Dermis blood vessel endothelial cell (primary cell): ENCODE measurements at places on chromosomes 2 and 18. TPM values are rescaled to one million over a fixed set of nuclear protein-coding genes. Genes with fewer than 3 reads are reported as not detected.

INHA gene
- not detected in 2 replicates for total RNA-seq

TMEM247 gene
- not detected in 2 replicates for total RNA-seq

CUL3 gene
- total RNA-seq: 69.4 and 114 TPM in 2 replicates

IER3IP1 gene
- total RNA-seq: 19.4 and 28.4 TPM in 2 replicates

RAD51AP2 gene
- total RNA-seq: not detected in 2 replicates

DNA sequence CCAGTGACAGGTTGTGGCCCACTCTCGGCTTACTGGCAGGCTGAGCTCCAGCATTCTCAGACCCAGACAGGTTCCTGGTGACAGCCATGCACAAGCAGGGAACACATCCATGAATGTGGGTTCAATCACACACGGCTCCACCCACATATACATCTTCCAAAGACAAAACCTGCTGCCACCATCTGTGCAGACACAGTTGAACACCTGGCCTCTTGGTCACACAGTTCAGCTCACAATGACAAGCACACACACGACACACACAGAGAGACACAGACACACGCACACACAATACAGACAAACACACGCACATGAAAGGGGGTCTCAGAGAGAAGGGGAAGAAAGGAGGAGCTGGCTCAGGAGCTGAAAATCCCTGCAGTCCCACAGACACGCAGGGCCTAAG is 32.1 kb upstream of the PTMA start:
- DNase-seq: no peak

DNA sequence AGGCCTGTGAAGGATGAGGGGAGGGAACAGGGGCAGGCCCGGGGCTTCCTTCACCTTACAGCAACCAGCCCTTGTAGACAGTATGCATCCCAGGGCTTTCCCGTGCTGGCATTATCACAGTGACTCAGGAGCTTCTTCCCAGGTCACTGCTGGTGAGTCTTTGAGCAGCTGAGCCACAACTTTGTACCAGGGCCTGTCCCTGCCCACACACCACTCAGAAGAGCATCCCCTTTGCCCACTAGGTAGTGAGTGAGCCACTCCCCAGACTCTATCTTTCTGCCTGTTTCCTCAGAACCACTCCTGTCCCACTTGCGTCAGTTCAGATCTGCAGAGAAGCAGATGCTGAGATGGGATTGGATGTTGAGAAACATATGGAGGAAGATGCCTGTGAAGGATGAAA is 69.6 kb upstream of the ALPP start:
- no peak for DNase-seq

GRCh38 chr2:168210895-168211570 is 36.4 kb downstream of the STK39 start:
- DNase-seq: peak; percentile 86

GRCh38 chr2:209321076-209321475 is 102.8 kb upstream of the MAP2 start:
- no peak for DNase-seq

GRCh38 chr2:221606424-221606823 is 34.3 kb upstream of the EPHA4 start:
- no peak for DNase-seq

DNA sequence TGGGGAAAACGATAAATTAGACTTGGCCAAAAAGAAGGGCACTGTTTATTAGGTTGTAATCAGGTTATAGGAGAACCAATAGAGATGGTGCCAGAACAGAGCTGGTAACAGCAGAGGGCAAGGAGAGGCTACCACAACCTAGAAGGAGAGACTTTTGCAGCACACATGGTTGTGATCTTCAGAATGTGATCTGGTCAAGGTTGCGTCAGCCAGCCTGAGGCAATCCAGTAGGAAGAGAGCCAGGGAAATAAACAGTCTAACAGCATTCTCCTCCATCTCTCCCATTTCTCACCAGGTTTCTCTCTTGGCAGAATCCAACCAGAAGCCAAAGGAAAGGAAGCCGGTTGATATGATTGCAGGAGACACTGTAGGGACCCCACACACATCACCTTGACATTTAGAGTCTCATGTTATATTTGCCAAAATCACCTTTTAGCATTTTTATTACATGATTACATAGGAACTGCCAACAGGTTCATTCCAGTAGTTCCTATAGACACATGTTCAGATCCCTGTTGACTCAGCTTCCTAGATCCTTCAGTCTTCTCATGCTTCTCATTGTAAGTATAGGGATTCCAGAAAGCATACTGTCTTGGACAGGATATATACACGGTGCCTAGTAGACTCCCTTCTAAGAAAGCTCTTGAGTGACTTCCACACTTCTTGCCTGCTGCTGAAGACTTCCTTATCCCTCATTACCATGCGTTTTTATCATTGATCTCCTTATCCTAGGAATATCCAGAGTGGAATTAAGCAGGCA is 17.6 kb upstream of the SPATS2L start:
- no peak for DNase-seq

ZCCHC2 gene
- total RNA-seq: 26.3 and 29.8 TPM in 2 replicates

REG1B gene
- total RNA-seq: not detected in 2 replicates

- DNase-seq: no peak
These were observed 209.6 kb downstream of the SLC8A1 start for GRCh38 chr2:40242315-40242714.

GNLY gene
- not detected in 2 replicates for total RNA-seq

DNA sequence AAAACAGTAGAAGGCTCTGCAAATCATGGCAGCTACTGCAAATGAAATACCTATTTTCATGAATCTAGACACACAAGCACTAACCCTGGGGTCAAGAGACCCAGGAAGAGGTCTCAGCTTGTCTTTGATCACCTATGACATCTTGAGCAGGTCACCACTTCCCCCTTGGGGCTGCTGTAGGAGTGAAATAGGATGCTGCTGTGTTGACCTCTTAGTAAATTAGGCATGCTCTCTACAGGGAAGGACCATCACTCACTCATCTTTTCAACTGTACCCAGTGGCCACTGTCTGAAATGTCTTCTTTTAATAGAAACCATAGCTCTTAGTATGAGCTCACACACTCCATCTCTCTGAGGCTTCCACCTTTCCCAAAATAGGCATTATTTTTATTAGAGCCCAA is 83.8 kb downstream of the NCK2 start:
- DNase-seq: no peak

- DNase-seq: no peak
These were observed 53.2 kb downstream of the SETBP1 start for GRCh38 chr18:44733754-44734465.

PTRHD1 gene
- 22.2 and 41.9 TPM in 2 replicates for total RNA-seq
